ENCODE measurements at places on chromosomes 2 and 18.

DNA sequence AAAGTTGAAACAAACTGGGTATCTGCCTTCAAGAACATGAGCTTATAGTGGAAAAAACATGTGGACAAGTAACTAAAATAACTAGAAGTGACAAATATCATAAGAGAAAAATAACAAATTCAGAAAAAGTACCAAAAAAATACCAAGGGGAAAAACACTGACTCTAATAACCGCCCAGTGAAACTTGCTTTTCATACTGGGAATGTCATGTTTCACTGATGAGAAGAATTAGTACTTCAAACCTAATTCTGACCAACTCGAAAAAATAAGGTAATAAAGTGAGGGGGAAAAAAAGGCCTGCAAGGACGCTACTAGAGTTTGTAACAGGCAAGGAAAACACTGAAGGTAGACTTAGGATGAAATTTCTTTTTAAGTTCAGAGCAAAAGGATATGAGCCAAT lies 83.6 kb downstream of the RTTN start:
- DNase-seq: no peak

DNA sequence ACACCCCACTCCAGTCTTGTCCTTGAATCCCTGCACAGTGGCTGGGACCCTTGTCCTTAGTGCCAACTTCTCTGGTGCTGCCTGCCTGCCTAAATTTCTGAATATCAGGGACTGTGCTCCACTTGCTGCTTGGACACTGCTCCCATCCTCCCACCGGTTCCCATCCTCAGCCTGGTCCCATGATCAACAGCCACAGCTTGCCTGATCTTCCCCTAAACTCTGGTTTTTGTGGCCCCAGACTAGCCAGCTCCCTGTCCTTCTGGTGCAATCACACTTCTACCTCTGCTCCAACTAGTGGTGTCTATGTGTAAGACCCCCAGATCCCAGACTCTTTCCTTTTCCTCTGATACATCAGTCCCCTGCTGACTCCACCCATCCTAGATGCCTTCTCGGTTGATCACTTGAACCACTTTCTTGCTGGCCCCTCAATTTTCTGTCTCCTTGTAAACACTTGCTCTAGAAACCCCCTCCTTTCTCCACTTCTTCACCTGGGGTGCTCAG lies 37.2 kb upstream of the POLE4 start:
- no peak for DNase-seq

GRCh38 chr2:127577208-127577475 lies 41.7 kb downstream of the MYO7B start:
- no peak for DNase-seq

- no peak for DNase-seq
Measured at GRCh38 chr2:180366481-180366880, 359.4 kb upstream of the CWC22 start.

GRCh38 chr2:65605058-65605742 lies 172.8 kb upstream of the SPRED2 start:
- DNase-seq: peak; percentile 24

- no peak for DNase-seq
Measured at GRCh38 chr18:33828949-33829348, 250.9 kb downstream of the ASXL3 start.

DNA sequence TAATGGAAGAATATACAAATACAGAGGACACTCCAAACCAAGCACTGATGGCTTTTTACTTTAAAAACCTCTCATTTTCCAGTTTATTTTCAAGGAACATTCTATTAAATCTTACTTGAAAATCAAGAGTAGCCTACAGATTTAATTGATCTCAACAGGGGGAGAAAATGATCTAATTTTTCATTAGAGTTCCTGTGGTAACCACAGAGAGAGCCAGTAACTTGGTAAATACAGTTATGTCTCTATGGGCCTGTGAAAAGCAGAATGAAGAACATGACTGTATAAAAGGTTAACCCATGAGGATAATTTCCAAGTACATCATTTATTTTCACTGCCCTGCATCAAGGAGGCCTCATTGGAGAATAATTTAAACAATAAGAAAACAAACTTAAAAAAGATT lies 39.8 kb upstream of the ITPRID2 start:
- DNase-seq: no peak

DNA sequence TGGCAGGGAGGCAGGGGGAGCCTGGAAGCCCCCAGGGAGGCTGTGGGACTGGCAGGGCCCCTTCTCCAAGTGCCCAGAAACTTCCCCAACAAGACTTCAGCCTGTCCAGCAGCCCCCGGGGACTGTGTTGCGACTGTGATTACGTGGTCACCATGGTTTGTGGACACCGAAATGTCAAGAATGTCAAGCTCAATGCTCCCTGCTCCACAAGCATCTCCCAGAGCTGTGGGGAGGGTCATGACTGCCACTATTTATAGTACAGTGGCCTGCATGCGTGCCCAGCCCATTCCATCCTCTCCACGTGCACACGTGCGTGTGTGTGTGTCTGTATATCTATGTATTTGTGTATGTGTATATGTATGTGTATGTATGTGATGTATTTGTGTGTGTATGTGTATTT lies 93.8 kb upstream of the MBOAT2 start:
- no peak for DNase-seq

DNA sequence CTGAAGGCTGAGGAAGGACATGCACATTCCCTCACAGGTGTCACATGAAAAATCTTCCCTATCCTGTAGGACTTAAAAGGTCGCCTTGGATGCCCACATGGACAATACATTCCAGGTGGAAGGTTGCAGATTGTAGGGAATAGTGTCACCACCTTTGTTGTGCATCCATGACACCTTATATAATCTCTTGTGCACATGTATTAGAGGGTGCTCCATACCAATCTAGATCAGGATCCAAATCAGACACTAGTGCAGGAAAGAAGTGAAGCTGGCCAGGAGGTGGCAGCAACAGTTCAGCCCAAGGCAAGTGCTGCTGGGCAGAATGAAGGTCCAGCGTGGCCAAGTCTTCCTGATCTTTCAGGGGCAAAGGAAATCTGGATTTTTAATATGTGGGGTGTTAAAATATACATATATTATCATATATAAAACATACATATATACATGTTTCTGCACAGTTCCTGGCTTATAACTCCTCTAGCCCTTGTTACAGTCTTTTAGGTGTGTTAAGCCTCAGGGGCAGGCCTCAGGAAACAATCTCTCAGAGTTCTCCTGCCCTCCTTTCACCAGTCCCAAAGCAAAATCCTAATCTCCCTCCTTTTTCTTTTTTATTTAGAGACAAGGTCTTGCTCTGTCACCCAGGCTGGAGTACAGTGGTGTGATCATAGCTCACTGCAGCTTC lies 16.6 kb downstream of the NIF3L1 start:
- DNase-seq: no peak

- no peak for DNase-seq
Measured at GRCh38 chr2:10686176-10686730, 3.5 kb downstream of the NOL10 start.

GRCh38 chr2:66862885-66863650 lies 428.1 kb downstream of the MEIS1 start:
- no peak for DNase-seq

GRCh38 chr2:225207471-225207870 lies 165.2 kb upstream of the DOCK10 start:
- DNase-seq: no peak

DNA sequence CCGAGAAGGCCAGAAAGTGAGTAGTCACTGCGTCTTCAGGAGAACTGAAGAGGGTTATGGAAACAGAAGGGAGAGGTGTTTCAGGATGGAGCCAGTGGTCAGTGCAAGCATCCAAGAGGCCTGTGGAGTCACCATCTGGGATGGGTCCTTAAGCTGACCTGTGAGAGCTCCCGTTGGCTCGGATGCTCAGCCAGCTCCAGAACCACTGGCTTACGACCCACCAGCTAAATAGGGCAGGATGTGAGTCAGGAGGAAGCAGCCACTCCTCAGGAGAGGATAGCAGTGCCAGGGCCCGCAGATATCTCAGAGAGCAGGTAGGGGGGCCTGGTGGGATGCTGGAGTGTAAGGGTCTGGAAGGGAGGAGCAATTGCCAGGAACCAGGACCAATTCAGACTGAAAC lies 63.1 kb upstream of the B3GNT7 start:
- DNase-seq: no peak

- DNase-seq: peak; percentile 54
Measured at GRCh38 chr2:109351164-109351756, 222.3 kb downstream of the SH3RF3 start.

- no peak for DNase-seq
Measured at GRCh38 chr2:47211497-47212011, 56.4 kb upstream of the STPG4 start.

DNA sequence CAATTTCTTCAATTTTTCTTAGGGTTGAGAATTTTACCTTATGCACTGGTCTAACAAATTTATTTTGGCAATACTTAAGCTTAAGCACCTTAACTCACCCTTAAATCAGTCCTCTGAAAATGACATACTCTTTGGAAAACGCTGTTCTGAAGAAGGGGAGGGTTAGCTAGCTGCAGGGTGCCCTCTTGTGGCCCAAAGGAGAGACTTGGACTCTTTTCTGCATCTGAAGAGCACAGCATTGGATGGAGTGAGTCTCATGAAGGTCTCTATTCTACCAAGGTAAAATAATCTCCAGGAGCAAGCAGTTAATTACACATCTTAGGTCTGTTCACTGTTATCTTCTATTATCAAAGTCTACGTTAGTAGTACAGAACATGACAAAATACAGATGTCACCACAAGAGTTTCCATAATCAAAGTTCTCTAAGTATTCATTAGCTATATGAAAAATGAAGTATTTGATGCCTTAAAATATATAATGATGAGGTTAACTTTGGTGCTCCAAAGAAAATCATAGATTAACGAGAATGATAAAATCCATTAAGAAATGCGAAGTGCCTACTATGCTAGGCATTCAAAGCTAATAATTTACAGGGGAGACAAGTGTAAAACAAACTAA lies 24.4 kb downstream of the PUM2 start:
- DNase-seq: no peak

- DNase-seq: no peak
Measured at GRCh38 chr18:3761266-3761665, 311.3 kb downstream of the TGIF1 start.

DNA sequence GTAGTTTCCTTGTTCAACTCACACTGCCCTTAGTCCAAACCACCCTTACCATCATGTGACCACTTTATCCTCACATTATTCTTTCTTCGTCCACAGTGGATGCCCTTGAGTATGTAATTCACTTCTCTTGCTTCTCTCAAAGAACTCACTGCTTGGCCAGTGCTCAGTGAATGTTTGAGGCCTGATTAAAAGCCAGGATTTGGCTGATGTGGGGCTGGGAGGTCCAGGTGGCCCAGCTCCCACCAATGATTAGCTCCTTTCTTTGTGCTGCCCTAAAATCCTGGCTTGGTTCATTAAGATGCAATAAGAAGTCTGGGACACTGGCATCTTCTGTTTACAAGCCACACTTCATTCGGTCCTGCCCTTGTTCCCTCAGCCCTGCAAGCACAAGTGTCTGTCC lies 97.8 kb upstream of the CELF4 start:
- DNase-seq: no peak

DNA sequence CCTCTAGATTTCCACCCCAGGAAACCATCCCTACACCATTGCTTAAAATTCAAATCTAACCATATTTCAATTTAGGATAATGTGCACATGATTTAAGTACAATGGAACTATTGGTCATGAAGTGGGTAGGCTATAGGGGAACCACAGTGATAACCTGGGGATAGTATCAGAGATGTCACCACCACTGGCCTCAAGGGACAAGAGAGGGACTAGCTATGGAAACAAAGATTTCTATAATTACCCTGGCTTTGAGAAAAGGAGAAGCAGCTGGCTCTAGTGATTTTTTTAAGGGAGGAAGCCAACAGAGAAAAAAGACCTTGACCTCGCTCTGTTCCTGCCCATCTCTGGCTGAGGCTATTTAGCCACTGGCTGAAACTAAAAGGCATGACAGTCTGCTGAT lies 132.0 kb downstream of the MEP1B start:
- DNase-seq: no peak

- no peak for DNase-seq
Measured at GRCh38 chr2:3323360-3324035, 54.1 kb downstream of the EIPR1 start.

DNA sequence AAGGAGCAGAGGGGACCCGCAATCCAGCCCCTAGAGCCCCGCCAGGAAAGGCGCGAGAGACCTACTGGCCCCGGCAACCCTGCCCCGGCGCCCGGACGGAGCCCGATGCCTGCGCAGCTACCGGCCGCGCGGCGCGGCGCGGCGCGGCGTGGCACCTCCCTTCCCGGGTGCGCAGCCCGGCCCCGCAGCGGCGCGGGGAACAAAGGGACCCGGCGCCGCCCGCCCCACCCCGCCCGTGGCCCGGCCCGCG lies 307 bp downstream of the CDH2 start:
- no peak for DNase-seq

DNA sequence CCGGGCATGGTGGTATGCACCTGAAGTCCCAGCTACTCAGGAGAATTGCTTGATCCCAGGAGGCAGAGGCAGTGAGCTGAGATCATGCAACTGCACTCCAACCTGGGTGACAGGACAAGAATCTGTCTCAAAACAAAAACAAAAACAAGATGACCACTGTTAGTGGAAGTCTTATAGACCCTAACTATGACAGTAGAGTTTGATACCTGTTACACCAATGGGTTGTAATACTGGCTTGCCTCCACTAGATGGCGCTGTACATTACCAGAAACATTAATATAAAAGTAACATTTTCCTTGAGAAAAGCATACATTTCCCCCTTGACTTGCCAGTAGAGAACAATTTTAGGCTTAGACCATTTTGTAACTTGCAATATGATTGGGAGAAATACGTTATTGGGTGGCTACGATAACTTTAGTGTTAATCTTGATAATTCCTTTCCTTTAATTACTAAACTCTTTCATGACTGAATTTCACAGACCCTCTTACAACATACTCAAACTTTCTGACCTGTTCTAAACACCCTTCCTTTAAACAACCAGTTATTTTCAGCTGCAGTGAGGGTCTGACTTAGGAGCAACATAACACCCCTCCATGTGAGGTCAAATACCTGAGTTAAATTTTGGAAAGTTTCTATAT lies 19.5 kb downstream of the SLC25A52 start:
- peak; percentile 17 for DNase-seq

- DNase-seq: no peak
Measured at GRCh38 chr2:52260904-52261303, 1229.0 kb upstream of the NRXN1 start.

DNA sequence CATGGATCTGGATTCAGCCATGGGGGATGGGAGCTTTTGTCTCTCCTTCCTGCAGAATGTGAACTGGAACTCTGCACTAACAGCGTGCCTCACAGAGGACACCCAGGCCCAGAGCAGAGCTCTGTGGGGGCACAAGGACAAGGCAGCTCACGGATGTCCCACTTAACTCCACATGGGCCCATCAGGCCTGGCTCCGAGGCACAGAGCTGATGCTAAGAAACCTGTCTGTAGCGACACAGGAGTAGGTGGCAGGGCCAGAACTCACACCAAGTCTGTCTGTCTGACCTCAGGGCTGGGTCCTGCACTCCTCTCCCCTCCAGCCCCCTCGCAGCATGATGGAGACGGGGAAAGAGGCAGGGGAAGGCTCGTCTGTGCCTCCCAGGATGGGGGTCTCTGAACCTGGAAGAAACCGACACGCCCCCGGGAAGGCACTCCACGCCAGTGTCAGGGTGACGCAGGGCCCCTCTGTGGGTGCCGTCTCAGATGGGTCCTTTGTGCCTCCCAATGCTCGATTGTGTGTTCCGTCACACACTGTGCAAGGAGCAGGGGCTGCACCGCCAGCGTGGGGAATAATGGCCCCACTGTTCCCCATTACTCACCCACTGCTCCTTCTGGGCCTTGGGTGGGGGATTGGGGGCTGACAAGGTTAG lies 36.6 kb downstream of the FAM178B start:
- no peak for DNase-seq
